ENCODE measurements at places on chromosomes 2 and 18.
A peak's percentile ranks its signal among the peaks of the same experiment; 100 is the strongest.

DNA sequence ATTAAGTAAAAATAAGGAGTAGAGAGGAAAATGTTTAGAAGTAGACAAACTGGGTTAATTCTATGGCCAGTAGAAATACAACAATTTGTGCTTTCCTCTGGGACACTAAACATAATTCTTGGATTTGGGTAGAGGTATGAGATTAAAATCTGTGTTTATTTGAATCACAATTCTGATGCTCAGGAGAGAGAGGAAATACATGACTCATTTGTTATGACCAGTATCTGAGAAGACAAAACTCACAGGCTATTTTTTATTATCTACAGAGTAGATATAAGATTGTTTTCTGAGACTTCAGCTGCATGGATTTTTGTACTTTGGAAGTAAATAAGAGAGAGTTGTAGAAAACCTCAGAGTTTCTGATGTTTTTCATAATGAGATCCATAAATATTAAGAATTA lies 315.7 kb upstream of the CWC22 start:
- DNase-seq, result no peak

- DNase-seq, result no peak
Measured at GRCh38 chr18:26479681-26480079, 68.7 kb downstream of the KCTD1 start.

- DNase-seq, result peak; percentile 42
Measured at GRCh38 chr2:209380293-209380692, 43.6 kb upstream of the MAP2 start.

DNA sequence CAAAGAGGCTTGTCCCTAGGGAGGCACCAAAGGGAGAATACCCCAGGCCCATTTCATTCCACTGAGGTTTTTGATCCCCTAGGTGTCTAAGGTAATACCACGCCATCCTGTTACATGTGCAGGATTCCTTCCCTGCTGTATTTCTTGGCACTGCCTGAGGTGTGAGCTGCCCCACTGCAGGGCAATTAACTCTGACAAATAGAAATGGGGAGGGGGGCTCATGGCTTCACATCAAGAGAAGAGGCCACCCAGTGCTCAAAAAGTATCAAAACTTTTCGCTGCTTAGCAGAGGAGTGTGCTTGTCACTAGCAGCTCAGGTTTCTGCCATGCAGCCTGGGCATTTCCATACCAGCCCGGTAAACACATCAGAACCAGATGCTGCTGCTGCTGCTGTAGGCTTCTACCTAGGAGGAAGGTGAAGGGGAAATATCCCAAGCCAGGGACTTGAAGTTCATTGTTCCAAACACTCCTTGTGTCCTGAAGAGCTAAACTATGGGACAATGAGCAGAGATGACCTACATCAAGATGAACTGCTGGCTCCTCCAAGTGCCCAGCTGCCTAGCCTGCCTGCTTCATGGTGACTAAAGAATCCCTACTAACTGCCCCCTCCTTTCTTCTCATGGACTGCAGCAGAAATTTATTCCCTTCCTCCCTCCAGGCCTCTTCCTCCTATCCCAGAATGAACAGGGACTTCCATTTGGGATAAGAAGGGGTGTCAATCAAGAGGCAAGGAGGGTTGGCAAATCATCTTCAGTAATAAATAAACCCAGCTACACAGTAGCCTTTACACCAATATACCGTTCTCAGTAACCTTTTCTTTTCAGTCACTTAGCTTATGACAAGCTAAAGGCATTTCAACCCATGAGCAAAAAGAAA lies 16.4 kb downstream of the POU3F3 start:
- DNase-seq, result no peak

GRCh38 chr18:36887114-36887513 lies 58.2 kb downstream of the KIAA1328 start:
- no peak for DNase-seq

DNA sequence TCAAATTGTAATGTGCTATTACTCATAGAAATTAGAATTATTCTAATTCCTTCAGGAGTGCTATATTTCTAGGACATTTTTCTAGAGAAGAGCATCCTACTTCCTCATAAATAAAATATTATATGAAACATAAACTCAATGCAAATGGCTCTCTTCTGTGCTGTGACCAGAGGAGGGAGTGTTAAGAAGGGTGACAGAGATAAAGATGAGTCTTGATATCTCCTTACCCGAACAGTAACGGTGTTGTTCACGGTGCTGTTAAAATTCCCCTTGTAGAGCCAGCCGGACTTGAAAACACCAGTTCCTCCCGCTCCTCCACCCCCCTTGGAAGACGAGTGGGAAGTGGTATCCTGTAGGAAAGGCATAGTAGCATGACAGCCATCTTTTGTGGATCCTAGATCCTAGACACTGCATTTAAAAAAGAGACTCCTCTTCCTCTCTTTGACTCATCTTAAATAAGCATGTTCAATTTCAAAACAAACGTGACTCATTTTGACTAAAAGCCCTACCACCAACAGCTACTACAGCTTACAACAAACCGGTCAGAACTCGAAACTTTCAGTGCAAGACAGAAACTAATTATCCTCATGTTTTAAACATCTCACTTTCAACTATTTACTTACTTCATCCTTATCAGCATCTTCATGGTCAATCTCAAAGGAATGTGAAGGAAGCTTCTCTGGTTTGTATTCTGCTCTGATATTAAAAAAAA lies 156.3 kb downstream of the DOCK10 start:
- no peak for DNase-seq

DNA sequence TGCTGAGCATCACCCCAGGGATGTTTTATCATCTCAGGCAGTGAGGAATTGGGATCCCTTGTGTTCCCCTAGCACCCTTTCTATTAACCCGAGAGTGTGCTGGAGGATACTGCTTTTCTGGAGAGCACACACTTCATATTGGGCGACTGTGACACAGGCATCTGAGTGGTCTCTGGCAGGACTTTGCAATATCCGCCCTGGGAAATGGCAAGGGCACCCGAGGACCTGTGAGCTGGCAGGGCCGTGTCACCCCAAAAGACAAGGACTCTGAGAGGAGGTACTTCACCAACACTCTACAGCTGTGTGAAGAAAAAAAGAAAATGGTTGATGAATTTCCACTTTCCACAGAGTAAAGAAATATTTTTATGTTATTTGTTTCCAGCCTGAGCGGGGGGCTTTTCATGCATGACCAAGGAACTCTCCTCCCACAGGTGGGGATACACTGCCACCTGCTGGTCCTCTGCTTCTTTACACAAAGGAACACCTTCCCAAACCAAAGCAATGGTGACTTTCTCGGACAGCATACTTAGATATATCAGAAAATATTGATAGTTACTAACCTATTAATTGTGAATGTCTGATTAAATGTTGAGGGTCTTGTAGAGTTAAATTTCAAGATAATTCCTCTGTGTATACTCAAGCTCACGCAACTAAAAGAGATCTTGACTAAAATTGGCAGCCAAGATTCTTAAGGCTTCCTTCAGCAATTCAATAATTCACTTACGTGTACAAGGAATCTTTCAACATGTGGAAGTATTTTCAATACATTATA lies 45.9 kb upstream of the REG3G start:
- peak; percentile 23 for DNase-seq

- no peak for DNase-seq
Measured at GRCh38 chr2:140892911-140893637, 1237.7 kb downstream of the LRP1B start.

DNA sequence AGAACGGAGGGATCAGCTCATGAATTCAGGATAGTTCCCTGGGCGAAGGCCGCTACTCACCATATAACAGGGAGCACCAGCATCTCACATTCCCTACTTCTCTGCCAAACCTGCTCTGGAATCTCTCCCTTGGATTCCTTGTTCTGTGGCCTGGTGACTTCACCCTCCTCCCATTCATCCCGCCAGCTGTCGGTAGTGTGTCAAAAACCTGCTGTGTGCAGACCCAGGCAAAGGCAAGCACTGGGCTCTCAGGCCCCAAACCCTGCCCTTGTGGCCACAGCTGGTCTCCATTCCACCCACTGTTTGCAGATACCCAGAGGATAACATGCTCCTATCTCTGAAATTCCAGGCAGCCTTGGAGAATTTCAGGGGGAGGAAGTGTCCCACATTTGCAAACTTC lies 151.6 kb downstream of the CAPN13 start:
- DNase-seq, result no peak

DNA sequence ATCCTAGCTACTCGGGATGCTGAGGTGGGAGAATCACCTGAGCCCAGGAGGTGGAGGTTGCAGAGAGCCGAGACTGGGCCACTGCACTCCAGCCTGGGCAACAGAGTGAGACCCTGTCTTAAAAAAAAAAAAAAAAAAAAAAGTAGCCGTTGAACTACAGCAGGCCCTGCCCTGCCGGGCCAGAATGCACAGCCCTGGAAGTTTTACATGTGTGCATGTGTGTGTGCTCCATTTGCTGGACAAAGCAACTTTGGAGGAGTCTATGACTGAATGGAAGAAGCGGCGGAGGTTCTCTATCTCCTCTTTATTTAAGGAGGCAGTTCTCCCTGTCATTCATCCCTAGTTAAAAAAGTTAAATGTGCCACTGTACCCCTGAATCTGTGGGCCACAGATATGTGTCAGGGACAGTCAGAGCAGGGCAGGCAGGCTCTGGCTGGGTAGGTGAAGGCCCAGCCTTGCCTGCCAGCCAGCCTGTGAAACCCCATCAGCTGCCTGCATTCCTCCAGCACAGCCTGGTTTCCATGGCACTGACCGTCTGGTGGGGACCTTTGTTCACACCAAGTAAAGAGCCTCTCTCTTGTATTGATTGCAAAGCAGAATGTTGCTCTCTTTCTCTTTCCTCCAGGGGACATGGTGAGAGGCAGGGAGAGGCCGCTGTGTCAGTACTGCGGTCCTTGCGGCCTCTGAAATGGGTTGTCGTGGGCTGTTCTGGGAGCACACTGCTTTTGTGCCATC lies 10.9 kb downstream of the LIPG start:
- no peak for DNase-seq

DNA sequence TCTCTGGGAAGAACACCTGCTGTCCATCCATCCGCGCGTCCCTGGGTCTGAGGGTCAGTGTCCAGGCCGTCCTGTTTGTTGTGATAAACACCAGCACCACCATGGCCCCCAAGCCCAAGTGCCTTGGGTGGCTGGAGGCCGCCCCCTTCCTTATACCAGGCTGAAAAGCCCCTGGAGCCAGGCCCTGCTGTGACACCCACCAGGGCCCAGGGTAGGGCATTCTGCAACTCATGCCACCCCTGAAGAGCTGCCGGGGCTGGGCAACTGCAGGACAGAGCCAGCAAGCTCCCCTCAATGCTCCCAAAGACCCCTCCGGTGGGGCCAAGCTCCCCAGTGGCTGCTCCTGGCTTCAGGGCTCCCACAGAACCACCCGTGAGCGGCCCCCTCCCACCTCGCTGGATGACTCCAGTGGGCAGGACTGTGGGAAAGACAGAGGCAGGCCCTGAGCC lies 31.9 kb upstream of the SNED1 start:
- no peak for DNase-seq

DNA sequence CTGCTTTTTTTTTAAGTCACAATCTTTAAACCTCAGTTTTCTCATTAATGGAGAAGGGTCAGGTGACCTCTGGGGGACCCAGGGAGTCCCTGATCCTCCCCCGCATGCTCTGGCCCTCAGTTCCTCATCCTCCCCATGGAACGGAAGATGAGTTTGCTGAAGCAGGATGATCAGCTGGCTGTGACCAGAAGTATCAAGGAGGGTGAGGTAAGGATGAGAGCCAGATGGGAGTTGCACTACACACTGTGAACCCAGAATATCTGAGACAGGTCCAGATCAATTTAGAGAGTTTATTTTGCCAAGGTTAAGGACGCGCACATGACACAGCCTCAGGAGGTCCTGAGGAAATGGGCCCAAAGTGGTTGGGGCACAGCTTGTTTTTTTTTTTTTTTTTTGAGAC lies 3.8 kb downstream of the CATIP start:
- no peak for DNase-seq

DNA sequence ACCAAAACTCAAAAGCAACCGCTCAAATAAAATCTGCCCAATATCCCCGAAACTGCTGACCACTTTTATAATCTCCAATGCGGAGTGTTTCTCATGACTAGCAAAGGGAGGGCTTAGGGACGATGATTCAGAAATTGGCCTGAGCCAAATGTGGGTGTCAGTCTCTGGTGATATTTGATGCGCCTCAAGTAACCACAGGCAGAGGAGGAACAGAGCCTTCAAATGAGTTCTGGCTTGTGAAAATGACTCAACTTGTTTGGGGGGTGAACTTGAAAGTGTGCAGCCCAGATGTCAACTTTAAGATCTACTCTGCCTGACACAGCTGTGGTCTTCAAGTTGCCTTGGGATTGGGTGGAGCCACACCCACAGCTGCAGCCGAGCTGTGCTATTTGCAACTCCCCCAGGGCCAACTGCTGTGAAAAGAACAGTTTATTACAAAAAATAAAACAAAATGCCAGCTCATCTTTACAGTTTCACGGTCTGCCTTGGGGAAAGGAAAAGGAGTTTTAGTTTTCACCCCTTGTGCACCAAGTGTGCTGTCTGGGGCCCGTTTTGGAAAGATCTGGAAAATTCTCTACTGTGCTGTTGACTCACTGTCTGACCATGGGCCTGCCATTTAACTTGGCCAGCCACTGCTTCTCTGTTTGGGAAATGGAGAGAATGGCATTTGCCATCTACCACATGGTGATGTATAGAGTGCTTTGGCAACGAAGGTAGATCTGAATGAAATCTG lies 222.1 kb downstream of the MTX2 start:
- DNase-seq, result no peak

- no peak for DNase-seq
Measured at GRCh38 chr18:56532176-56532840, 106.1 kb downstream of the TXNL1 start.

DNA sequence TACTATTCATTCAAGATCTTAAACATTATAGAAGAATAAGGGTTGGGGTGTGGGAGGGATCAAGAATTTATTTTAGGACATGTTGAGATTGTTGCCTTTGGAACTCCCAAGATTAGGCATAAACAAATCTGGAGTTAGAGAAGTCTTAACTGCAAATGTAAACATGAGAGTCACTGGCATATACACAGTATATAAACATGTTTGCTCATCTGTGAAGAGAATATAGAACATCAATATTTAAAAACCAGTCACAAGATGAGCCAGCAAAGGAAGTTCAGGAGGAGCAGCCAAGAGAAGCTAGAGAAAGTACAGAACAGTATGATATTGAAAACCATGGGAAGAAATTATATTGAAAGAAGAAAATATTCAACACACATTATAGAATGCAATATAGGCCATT lies 638.6 kb upstream of the SLC39A10 start:
- DNase-seq, result no peak

DNA sequence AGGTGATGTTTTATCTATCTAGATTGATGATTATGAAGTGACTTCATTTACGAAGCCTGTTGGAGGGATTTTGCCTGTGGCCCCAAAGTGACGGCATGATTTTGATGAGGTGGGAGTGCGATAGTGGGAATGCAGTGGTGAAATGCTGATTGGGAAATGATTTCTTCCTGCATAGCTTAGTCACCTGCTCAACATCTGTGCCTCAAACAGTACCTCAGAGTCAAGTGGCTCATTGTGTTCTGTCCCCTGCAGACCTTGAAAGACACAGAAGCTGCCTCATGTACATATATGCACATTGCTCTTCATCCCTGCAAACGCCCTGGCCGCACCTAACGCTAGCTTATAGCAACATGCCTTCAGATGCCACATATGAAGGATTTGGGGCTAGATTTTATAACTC lies 201.2 kb downstream of the TPGS2 start:
- no peak for DNase-seq

GRCh38 chr18:45951016-45951714 lies 16.0 kb downstream of the EPG5 start:
- DNase-seq, result no peak

- DNase-seq, result no peak
Measured at GRCh38 chr2:159891917-159892730, 94.1 kb upstream of the CD302 start.

- DNase-seq, result no peak
Measured at GRCh38 chr18:23114171-23114881, 21.0 kb upstream of the CABLES1 start.
